ENCODE measurements at places on chromosomes 1 and 21.

DNA sequence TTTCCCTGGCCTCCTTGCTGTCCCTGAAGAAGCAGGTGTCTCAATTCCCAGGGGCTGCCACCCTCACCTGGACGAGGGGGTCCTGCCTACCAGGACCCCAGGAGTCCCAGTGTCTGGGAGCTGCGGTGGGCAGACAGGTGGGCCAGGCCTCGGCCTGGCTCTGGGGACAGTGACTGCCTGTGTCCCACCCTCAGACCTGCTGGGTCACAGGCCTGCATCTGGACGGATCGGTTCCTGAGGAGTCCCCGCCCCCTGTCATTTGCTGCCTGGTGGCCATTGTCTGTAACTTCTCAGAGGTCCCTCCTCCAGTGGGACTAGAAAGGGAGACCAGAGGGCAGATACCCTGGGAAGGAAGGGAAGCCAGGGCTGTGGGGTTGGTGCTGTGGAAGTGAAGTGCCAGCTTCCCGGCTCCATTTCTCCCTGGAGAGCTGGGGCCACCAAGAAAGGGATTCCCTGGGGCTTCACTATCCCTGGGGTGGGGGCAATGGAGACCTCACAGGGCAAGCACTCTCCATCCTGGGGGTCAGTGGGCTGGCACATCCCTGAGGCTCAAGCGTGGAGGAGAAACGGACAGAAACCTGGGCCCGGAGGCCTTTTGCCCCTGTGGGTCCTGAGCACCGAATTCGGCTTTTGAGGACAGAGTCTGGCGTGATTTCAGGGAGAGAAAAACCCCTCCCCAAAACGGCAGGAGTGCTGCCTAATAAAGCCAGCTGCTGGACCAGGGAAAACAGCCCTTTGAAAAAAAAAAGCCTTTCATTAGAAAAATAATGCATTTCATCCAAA lies 157.3 kb downstream of the PEX14 start:
- DNase-seq = no peak

DNA sequence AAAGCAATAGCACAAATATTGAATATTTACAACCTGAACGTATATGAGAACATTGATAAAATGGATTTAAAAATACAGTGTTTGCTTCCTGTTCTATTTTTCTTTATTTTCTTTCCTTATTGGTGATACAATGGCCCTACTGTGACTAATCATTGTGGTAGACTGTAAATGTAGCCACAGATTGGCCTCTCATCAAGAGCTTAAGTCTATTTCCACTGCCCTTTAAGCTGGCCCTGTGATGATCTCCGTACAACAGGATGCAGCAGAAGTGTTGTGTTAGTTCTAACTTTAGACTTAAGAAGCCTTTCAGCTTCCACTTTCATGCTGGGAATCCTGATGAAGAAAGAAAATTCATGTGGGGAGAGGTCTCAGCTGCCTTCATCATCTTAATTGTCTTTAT lies 285.6 kb upstream of the B3GALT2 start:
- DNase-seq = no peak

DNA sequence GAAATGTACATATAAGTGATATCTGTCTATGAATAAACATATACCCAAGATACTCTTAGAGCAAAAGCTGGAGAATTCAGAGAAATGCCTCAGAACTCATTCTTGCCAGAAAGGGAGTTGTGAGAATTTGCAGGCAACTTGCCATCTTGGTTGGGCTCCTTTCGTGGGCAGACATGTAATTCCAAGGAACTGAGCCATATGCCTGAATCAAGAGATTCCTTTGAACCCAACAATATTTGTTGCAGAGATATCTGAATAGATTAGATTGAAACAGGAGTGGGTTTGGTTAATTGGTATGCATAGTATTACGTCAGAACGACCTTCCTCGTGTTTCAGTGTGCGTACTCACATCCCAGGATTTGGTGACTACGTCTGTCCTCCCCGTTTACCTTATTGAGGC lies 67.0 kb downstream of the TGFB2 start:
- no peak for DNase-seq

DNA sequence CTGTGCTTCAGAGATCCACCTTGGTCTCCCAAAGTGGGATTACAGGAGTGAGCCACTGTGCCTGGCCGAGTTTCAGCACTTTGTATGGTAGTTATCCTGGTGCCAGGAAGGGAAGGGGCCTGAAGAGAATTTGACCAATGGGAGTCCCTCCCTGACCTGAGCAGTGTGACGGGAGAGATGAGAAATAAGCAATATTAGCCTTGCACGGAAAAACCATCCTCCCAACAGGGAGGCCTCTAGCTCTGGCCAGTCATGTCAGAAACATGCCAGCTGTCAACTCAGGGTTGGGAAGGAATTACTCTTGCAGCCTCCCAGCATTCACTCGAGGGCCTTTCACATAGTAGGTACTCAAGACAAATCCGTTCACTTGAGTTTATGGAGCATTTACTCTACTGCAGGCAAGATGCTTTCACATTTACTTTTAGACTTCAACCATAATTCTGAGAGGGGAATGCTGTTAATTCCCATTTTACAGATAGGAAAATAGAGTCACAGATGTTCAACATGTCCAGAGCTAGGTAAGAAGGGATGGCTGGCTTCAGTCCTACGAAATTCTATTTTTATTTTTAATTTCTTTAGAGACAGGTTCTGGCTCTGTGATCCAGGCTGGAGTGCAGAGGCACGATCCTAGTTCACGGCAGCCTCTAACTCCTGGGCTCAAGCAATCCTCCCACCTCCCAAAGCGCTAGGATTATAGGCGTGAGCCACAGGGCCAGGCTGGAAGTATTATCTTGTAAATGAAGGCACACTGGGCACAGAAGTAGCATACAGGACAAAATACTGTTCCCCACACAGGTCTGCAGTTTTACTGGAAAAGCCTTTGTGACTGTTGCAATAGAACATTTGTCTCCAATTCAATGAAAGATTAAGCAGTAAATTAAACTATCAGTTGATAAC lies 3.2 kb upstream of the ATP13A2 start:
- DNase-seq = no peak

- DNase-seq = no peak
Measured at GRCh38 chr1:43576521-43576920, 45.8 kb downstream of the PTPRF start.

DNA sequence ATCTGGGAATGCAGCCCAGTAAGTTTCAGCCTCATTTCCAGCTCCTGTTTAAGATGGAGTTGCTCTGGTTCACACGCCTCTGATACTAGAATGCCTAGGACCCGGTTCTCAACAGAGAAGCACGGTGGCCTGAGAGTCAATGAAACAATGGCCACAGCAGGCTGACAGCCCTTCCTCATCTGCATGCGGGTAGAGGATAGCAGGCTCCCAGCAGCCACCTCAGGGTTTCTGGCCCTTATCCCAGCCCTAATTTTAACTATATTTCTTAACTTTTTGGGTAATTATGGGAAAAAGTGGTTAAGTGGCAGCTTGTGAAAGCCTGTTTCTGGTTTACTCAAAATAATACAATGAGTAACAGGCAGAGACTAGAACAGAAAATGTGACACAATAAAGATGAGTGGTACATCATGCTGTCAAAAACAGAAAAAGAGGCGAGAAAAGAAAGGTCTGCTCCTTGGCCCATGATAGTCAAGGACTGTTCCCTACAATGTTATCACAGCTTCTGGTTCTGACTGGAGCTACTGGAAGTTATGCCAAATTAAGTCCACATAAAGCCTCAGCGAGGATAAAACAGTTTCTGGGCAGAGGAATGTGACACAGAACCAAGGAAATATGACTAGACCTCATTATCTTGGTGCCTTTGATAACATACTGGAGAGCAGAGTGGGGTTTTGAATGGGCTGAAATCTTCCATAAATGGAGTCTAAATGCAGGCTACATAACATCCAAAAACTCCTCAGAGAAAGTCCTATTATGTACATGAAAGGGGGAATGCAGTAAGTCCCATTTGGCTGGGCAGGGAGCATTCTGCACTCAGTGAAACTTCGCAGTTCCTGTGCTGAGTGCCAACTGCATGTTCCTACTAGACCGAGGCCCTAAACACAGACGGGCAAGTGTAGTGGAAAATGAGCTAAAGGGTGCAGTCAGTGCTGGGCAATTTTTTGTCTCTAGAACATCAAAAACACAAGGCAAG lies 92.1 kb downstream of the NIBAN1 start:
- DNase-seq = no peak

DNA sequence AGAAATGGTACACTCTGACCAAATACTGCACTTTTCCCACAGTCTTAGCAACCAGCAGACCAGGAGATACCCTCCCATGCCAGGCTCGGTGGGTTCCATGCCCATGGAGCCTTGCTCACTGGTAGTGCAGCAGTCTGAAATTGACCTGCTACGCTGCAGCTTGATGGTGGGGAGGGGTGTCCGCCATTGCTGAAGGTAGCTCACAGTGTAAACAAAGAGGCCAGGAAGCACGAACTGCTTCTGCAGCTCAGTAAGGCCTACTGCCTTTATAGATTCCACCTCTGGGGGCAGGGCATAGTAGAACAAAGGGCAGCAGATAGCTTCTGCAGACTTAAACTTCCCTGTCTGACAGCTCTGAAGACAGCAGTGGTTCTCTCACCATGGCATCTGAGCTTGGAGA lies 12.3 kb upstream of the IFI44L start:
- no peak for DNase-seq

DNA sequence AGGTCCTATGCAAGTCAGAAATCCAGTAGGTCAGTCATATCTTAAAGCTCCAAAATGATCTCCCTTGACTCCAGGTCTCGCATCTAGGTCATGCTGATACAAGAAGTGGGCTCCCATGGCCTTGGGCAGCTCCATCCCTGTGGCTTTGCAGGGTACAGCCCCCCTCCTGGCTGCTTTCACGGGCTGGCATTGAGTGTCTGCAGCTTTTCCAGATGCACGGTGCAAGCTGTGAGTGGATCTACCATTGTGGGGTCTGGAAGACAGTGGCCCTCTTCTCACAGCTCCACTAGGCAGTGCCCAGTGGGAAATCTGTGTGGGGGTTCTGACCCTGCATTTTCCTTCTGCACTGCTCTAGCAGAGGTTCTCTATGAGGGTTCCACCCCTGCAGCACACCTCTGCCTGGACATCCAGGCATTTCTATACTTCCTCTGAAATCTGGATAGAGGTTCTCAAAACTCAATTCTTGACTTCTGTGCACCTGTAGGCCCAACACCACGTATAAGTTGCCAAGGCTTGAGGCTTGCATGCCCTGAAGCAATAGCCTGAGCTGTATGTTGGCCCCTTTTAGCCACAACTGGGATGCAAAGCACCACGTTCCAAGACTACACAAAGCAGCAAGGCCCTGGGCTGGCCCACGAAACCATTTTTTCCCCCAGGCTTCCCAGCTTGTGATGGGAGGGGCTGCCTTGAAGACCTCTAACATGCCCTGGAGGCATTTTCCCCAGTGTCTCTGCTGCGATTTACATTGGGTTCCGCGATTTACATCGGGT lies 472.7 kb downstream of the NPHP4 start:
- DNase-seq = no peak

GRCh38 chr1:12279003-12279402 lies 49.2 kb downstream of the VPS13D start:
- no peak for DNase-seq

DNA sequence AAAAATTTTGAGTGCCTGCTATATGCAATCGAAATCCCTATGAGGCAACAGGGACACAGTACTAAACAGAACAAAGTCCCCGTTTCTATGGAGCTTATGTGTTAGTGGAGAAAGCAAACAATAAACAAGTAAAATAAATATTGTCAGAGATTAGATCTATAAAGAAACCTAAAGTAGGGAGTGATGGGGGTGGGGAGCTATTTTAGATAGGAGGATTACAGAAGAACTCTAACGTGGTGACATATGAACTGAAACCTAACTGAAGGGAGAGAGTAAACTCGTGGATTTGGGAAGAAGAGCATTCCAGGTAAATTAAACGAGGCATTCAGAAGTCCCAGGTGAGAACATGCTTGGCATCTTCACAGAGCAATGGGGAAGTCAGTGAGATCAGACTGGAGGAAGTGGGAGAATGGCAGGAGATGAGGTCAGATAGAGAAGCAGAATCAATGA lies 154.5 kb downstream of the DENND1B start:
- no peak for DNase-seq

- DNase-seq = peak; percentile 34
Measured at GRCh38 chr1:33137800-33138199, 44.0 kb downstream of the TRIM62 start.

- no peak for DNase-seq
Measured at GRCh38 chr1:87208931-87209330, 119.7 kb upstream of the LMO4 start.

DNA sequence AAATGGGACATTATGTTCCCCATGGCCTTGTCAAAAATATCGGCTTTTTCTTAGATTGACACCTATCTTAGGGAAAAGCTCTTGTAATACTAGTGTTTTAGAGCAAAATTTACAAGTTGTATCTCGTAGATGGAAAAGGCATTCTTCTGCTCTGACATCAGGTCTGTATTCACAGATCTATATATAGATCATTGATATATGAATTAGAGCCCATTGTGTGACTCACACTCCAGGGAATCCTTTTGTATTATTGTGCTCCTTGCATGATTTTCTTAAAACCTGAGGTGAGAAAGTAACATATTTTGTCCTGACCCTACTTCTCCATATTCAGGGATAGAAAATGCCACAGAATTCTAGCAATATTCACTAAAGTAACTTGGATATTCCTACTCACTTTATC lies 1160.8 kb upstream of the B3GALT2 start:
- no peak for DNase-seq

- DNase-seq = no peak
Measured at GRCh38 chr21:46610018-46610701, 5.3 kb upstream of the S100B start.

DNA sequence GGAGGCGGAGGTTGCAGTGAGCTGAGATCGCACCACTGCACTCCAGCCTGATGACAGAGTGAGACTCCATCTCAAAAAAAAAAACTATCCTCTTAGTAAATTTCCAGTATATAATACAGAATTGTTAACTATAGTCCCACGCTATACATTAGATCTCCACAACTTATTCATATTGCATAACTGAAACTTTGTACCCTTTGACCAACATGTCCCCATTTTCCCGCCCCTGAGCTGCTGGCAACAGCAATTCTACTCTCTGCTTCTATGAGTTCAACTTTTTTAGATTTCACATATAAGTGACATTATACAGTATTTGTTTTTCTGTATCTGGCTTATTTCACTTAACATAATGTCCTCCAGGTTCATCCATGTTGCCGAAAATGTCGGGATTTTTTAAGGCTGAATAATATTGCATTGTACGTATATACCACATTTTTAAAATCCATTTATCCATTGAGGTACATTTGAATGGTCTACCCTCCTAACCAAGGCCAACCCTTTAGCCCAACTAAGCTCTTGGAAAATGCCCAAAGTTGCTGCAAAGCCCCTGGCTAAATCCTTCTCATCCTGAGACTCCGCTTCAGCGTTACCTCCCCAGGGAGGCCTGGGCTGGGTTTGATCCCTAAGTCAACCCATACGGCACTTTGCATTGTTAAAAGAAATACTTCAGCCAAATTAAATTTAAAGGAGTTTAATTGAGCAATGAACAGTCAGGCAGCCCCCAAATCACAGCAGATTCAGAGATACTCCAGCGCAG lies 34.2 kb downstream of the NEK2 start:
- DNase-seq = no peak
